ENCODE measurements at places on chromosomes 4 and X. TPM values are rescaled to one million over a fixed set of nuclear protein-coding genes. Genes with fewer than 3 reads are reported as not detected.

DNA sequence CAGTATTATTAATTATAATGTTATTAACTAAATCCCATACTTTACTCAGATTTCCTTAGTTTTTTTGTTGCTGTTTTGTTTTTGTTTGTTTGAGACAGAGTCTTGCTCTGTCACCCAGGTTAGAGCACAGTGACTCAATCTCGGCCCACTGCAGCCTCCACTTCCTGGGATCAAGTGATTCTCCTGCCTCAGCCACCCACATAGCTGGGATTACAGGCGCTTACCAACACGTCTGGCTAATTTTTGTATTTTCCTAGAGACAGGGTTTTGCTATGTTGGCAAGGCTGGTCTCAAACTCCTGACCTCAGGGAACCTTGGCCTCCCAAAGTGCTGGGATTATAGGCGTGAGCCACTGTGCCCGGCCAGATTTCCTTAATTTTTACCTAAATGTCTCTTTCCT, 72.2 kb downstream of the ANAPC4 start:
- H3K4me1 ChIP-seq = no peaks in the 10 kb centered on the region
- H3K27ac ChIP-seq = no peak overlapping the region
- H3K36me3 ChIP-seq = no peaks in the 10 kb centered on the region
- no peak for DNase-seq

DNA sequence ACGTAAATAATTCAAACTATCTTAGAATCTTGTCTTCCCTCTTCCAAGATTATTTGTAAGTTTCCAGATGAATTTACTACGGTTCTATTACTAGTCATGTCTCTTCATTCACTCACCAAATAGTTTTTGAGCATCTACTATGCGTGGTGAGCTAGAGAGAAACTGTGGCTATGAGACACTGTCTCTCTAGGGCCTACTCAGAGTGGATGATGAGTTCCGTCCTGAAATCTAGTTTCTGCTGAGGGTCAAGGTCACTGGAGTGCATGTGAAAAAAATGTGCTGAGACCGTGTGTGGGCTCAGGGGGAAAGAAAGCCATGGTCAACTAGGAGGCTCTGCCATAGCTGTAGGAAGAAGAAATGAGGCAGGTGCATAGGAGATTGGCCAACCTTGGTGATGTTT, 320.2 kb upstream of the GATB start:
- no peaks in the 10 kb centered on the region for H3K36me3 ChIP-seq
- no peaks in the 10 kb centered on the region for H3K4me1 ChIP-seq
- H3K27ac ChIP-seq = no peak overlapping the region
- no peak overlapping the region for H3K4me3 ChIP-seq

GRCh38 chr4:183721207-183722081, 62.4 kb downstream of the TRAPPC11 start:
- H3K36me3 ChIP-seq = no peaks in the 10 kb centered on the region
- no peaks in the 10 kb centered on the region for H3K27me3 ChIP-seq
- no peaks in the 10 kb centered on the region for H3K4me1 ChIP-seq
- DNase-seq = peak; percentile 76
- no peak overlapping the region for H3K27ac ChIP-seq

DNA sequence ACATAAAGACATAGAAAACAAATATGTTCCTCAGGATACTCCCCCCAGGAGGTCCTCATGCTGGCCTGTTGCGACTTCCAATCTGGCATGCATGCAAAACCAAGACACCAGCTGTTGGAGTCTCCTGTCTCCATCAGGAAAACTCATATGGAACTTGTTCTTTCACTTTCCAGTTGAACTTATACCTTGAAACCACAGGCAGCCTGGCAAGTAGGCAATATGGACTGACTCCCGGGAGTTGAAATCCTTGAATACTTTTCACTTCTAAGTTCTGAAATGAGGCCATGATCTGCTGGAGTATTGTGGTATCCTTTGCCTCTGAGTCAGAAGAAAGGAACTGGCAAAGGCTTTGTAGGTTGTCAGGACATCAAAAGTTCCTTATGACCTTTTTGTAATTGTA, 444.2 kb downstream of the IDS start:
- no peaks in the 10 kb centered on the region for H3K36me3 ChIP-seq
- H3K4me3 ChIP-seq = no peak overlapping the region
- no peaks in the 10 kb centered on the region for H3K4me1 ChIP-seq
- no peak overlapping the region for H3K27ac ChIP-seq

GRCh38 chr4:44736900-44737299, 10.5 kb upstream of the GNPDA2 start:
- DNase-seq = no peak
- no peaks in the 10 kb centered on the region for H3K4me1 ChIP-seq
- H3K27me3 ChIP-seq = peaks cover 2% of the 10 kb centered on the region
- H3K27ac ChIP-seq = no peak overlapping the region
- H3K4me3 ChIP-seq = no peak overlapping the region

GRCh38 chrX:133850399-133850798, 135.0 kb downstream of the GPC3 start:
- H3K4me1 ChIP-seq = no peaks in the 10 kb centered on the region
- no peaks in the 10 kb centered on the region for H3K36me3 ChIP-seq

GRCh38 chrX:19332983-19333382, 10.7 kb upstream of the PDHA1 start:
- no peak overlapping the region for H3K4me3 ChIP-seq
- H3K36me3 ChIP-seq = no peaks in the 10 kb centered on the region
- DNase-seq = peak; percentile 23
- H3K27ac ChIP-seq = no peak overlapping the region
- no peaks in the 10 kb centered on the region for H3K4me1 ChIP-seq
- no peaks in the 10 kb centered on the region for H3K27me3 ChIP-seq

GRCh38 chrX:41137589-41137988, 52.3 kb downstream of the USP9X start:
- H3K27ac ChIP-seq = no peak overlapping the region
- no peaks in the 10 kb centered on the region for H3K4me1 ChIP-seq
- H3K36me3 ChIP-seq = peaks cover 85% of the 10 kb centered on the region
- no peaks in the 10 kb centered on the region for H3K27me3 ChIP-seq
- no peak for DNase-seq

- H3K4me1 ChIP-seq = peaks cover 44% of the 10 kb centered on the region
- H3K4me3 ChIP-seq = no peak overlapping the region
- no peaks in the 10 kb centered on the region for H3K27me3 ChIP-seq
- H3K36me3 ChIP-seq = no peaks in the 10 kb centered on the region
Measured at GRCh38 chr4:185215261-185215660, 5.9 kb downstream of the SNX25 start.

DNA sequence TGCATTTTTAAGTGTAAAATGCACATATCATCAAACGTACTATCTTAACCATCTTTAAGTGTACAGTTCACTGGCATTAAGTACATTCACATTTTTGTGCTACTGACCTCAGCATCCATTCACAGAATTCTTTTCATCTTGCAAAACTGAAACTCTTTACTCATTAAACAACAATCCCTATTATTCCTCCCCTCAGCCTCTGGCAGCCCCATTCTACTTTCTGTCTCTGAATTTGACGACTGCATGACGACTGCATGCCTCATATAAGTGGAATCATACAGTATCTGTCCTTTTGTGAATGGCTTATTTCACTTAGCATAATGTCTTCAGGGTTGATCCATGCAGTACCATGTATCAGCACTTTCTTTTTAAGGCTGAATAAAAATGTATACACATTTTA, 38.7 kb downstream of the CNKSR2 start:
- no peaks in the 10 kb centered on the region for H3K27me3 ChIP-seq
- no peaks in the 10 kb centered on the region for H3K4me1 ChIP-seq
- H3K4me3 ChIP-seq = no peak overlapping the region

DNA sequence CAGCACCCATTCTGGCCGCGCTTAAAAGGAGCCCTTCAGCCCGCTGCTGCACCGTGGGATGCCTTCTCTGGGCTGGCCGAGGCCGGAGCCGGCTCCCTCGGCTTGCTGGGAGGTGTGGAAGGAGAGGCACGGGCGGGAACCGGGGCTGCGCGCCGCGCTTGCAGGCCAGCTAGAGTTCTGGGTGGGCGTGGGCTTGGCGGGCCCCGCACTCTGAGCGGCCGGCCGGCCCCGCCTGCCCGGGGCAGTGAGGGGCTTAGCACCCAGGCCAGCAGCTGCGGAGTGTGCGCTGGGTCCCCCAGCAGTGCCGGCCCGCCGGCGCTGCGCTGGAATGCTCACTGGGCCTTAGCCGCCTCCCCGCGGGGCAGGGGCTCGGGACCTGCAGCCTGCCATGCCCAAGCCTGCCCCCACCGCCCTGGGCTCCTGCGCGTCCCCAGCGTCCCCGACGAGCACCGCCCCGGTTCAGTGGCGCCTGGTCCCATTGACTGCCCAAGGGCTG, 111.3 kb downstream of the PCDH18 start:
- peaks cover 3% of the 10 kb centered on the region for H3K27me3 ChIP-seq
- H3K36me3 ChIP-seq = no peaks in the 10 kb centered on the region
- no peak overlapping the region for H3K27ac ChIP-seq
- DNase-seq = no peak
- H3K4me3 ChIP-seq = no peak overlapping the region

- no peak for DNase-seq
- no peak overlapping the region for H3K4me3 ChIP-seq
- no peaks in the 10 kb centered on the region for H3K36me3 ChIP-seq
- no peak overlapping the region for H3K27ac ChIP-seq
- H3K27me3 ChIP-seq = peaks cover 8% of the 10 kb centered on the region
- H3K4me1 ChIP-seq = no peaks in the 10 kb centered on the region
Measured at GRCh38 chrX:35289952-35290351, 347.4 kb downstream of the FAM47B start.

GRCh38 chr4:150570862-150571261, 11.1 kb upstream of the MAB21L2 start:
- no peak overlapping the region for H3K4me3 ChIP-seq
- no peaks in the 10 kb centered on the region for H3K4me1 ChIP-seq
- H3K27me3 ChIP-seq = no peaks in the 10 kb centered on the region

DNA sequence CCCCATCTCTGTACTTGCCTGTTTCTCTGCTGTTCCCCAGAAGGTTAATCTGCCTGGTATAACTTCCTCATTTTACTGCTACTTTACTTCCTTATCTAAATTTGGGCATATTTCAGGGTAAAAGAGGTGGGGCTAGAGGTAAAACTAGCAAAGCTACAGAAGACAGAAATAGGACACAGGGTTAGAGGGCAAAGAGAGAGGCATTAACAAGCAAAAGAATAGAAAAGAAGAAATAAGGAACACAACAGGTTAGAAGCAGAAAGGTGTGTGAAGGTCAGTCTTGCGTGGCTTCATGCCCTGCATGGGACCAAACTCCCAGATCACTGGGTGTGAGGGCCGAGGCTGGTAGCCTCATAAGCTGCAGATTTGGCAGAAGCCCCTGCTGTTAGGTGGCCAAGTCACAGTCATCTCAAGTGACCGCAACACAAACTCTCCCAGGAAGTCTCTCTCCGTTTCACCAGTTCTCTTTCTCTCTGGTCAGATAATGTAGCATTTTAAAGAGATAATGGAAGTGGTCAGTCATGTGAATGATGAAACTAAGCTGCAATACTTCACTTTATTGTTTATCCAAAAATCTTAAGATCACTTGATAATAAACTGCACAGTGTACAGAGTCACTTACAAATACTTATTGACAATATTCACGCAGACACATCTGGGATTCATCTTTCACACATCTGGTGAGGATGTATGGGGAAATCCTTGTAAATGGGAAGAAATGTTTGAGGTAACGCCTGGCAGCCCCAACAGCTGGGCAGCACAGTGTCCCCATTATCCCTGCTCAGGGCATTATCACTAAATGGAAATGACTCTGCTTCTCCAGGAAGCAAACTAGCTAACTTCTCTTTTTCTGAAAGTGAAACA, 16.4 kb downstream of the TMEM154 start:
- DNase-seq = no peak
- H3K27me3 ChIP-seq = no peaks in the 10 kb centered on the region
- no peaks in the 10 kb centered on the region for H3K4me1 ChIP-seq
- H3K27ac ChIP-seq = no peak overlapping the region

DNA sequence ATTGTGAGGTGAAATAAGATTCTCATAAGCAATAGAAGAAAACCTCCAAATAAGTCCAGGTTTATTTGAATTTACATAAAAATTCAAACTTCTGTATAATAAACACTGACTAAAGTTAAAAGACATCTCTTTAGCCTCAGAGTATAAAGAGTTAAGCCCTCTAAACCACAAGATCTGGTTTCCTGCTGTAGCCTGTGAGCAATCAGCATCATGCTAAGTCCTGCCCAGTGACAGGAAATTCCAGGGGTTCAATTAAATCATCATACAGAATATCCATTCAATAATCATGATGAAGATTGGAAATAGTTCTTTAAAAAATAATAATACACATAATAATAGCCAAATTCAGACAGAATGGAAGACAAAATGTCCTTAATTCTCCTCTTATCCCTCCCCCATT, 139.2 kb upstream of the DGKK start:
- no peak overlapping the region for H3K27ac ChIP-seq
- no peak overlapping the region for H3K4me3 ChIP-seq
- no peaks in the 10 kb centered on the region for H3K27me3 ChIP-seq
- no peaks in the 10 kb centered on the region for H3K36me3 ChIP-seq
- DNase-seq = no peak

DNA sequence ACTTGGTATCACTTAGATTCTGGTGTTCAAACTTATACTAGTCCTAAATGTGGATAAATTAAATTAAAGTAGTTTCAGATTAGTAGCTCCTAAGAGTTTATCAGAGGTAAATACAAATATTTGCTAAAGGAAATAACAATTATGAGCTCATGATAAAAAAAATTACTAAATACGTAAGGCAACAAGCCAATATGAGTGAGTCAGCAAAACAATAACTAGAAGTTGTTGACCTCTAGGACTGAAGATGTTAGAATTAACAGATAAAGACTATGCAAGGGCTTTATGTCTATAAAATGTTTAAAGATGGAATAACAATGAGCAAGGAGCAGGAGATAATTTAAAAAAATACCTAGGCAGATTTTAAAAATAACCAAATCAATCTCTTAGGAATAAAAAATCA, 195.8 kb downstream of the CLCN4 start:
- no peaks in the 10 kb centered on the region for H3K27me3 ChIP-seq
- no peaks in the 10 kb centered on the region for H3K4me1 ChIP-seq
- no peaks in the 10 kb centered on the region for H3K36me3 ChIP-seq
- no peak overlapping the region for H3K27ac ChIP-seq

The CNGA1 gene
- total RNA-seq = 0.77 TPM

The MAGEA11 gene
- not detected for total RNA-seq

The CHRDL1 gene
- total RNA-seq = 5.6 TPM

The CT83 gene
- total RNA-seq = not detected

The GPAT3 gene
- 55.5 TPM for total RNA-seq

The ZNF280C gene
- 4.1 TPM for total RNA-seq

The RAB41 gene
- total RNA-seq = not detected

The SH3D19 gene
- 31.1 TPM for total RNA-seq
